ENCODE measurements at places on chromosomes 7 and 10.

DNA sequence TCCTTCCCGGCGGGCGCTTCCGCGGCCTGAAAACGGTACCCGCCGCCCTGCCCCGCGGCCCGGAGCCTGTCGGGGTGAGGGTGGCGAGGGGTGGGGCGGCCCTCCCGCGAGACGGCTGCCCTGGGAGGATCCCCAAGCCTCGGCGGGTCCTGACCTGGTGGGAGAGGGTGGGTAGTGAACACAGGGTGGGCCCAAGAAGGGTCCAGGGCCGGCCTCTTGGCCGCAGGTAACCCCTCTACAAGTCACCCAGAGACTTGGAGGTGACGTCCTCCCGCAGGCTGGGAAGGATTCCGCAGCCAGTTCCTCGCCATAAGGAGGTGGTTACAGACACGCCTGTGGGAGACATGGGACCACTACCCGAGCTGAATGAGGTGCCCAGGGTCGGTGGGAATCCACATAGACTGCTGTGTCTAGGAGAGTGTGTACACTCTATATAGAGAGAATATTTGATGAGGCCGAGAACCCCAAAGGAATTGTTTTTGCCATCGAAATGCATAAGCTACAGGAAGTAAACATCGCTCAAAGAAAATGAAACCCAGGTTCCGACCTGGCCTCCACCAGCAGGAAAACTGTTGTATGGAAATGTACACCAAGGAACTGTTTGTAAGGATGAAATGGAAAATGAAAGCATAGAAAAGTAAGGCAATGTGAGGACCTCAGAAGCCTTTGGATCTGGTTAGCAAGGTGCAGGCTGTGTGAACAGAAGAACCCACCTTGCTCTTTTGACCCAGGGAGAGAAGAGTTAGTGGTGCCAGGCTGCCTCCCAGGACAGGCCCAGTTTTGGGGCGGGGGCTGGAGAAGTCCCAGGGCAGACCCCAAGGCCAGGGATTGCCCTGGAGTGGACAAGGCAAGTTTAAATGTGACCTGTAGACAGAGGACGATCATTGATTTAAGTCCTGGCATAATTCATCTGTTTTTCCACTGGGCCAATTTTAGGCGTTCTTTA, 659 bp downstream of the OPTN start:
- DNase-seq = peak; percentile 29

DNA sequence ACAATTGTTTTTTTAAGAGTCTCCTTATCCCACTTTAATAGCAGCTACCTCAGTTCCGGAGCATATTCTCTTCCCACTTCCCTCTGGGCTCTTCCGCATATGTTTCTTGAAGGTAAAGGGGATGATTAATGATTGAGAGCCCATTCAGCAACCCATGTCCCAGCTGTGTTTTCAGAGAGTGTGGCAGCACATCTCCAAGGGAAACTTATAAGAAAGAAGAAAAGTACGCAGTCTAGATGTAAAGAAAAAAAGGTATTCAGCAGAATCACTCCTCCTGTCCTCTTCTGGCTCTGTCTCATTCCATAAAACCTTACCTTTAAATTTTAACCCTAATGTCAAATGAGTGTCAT, 9.7 kb upstream of the ANKRD7 start:
- DNase-seq = no peak

GRCh38 chr10:16756561-16757221, 60.5 kb downstream of the RSU1 start:
- DNase-seq = no peak

DNA sequence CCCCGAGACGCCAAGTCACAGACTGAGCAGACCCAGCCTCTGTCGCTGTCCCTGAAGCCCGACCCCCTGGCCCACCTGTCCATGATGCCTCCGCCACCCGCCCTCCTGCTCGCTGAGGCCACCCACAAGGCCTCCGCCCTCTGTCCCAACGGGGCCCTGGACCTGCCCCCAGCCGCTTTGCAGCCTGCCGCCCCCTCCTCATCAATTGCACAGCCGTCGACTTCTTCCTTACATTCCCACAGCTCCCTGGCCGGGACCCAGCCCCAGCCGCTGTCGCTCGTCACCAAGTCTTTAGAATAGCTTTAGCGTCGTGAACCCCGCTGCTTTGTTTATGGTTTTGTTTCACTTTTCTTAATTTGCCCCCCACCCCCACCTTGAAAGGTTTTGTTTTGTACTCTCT, 215.6 kb downstream of the TCF7L2 start:
- DNase-seq = no peak

- no peak for DNase-seq
Observed at GRCh38 chr7:151453326-151453791, 13.4 kb upstream of the CRYGN start.

GRCh38 chr7:31114593-31115343, 62.7 kb downstream of the ADCYAP1R1 start:
- DNase-seq = peak; percentile 10

DNA sequence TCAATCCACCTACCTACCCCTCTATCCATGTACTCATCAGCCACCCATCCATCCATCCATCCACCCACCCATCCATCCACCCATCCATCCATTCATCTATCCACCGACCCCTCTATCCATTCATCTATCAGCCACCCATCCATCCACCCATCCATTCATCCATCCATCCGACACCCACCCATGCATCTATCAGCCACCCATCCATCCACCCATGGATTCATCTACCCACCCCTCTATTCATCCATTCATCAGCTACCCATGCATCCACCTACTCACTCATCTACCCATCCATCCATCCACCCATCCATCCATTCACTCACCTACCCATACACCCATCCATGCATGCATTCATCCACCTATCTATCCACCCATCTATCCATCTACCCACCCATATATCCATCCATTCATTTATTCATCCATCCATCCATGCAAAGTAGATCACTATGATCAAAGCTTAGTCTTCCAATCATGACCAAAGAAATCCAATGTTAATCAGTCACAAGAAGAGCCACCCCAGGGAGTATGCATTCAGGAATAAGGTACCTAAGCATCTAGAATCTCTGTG, 27.7 kb upstream of the ZNF467 start:
- no peak for DNase-seq

DNA sequence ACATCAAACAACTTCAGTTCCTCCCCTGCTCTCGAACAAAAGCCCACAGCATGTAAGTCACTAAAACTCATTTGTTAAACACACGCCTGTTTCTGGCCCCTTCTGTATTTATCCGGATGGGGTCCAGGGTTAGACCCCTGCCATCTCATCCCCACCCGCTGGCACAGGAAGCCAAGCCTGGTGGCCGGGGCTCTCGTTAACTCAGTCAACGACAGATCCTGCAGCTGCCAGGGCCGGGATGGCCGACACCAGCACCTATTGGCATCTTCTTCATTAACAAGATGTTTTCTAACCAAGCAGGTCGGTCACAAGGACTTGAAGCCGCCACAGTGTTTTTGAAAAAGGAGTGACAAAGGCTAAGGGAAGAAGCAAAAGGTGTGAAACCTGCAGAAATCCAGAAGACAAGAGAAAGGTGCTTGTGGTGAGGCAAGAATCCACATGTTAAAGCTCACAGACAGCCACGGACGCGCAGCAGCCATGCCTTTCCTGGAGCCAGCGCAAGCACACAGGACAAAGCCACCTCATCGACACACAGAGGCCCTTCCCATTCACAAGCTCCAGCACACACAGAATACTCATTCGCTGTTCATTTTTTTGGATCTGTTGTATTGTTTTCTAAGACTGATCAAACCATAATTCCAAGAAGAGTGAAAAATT, 202.7 kb downstream of the DIP2C start:
- DNase-seq = no peak

DNA sequence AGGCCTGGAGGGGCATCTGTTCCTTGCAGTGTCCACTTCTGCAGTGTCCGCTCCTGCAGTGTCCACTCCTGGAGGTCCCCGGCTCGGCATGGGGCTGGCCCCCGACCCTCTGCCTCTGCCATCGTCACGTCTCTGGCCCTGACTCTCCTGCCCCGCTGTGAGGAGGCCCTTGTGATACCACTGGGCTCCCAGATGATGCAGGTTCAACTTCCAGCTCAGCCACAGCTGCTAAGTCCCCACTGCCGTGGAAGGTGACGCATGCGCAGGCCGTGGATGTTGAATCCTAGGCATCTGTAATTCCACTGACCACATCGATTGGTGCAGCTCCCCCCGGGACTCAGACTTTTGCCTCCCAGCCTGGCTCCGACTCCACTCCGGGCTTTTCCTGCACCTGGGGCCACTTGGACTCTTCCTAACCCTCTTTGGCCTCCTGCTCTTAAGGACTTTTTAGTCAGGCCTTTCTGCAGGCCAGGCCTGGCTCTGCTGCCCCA, 95.1 kb downstream of the GLRX3 start:
- no peak for DNase-seq

DNA sequence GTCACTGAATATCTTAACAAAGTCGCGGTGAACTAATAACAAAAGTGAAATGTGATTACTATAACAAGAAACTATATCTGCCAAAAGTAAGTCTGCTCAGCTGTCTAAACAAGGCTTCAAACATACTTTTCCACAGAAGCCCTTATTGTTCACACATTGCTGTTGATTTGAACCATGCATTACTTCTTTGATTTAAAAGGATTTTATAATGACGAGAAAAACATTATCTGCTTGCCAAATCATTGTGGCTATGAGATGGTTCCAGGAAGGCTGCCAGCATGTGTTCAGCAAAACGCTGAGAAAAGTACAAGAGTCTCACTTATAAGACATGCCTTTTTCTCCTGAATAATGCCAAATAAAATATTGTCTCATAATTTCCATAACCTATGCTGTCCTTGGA, 24.4 kb downstream of the RNF133 start:
- DNase-seq = peak; percentile 43

- no peak for DNase-seq
Observed at GRCh38 chr7:70779321-70779720, 352.6 kb upstream of the GALNT17 start.

DNA sequence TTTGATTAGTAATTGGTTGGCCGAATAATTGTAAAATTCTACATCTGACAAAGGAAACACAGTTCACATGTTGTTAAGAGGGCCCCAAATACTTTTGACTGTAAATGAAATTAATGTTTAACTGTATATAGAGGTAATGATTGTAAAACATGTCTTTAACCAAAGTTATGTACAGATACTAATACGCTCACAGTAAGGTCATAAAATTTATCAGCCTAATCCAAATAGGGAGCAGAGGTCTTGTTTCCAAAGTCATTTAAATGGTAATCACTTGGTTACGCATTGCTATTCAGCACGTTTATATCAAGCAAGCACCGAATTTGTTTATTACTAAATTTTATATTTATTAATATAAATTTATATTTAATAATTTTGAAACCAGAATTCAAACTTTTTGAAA, 1.4 kb downstream of the PHYHIPL start:
- no peak for DNase-seq

DNA sequence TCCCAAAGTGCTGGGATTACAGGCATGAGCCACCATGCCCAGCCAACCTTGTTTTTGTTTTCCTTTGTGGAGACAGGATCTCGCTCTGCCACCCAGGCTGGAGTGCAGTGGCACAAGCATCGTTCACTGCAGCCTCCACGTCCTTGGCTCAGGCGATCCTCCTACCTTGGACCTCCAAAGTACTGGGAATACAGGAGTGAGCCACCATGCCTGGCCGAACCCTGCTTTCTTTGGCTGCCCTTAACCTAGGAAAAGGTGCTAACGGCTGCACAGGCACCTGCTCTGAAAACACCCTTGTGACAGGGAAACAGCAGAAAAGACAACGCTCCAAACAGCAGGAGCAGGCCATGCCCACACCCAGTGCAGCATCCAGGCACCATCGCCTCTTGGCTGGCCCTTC, 71.9 kb downstream of the OAT start:
- DNase-seq = no peak

GRCh38 chr10:75209921-75210281, 695 bp upstream of the VDAC2 start:
- DNase-seq = peak; percentile 57

DNA sequence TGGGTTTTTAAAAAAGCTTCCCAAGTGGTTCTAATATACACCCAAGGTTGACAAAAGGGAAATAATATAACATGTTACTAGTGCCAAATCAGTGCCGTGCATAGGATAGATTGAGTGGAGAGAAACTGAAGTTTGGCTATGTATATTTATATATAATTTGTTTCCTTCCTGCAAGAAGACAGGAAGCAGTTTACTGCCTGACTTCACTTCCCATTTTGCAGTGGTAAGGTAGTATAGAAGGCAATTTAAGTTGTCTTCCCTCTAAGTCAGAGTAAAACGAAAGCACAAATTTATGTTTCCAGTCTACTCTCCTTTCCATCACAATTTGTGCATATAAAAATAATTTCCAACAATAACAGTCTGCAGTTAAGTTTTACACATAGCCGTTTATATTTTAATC, 3.4 kb upstream of the HYCC1 start:
- DNase-seq = no peak

DNA sequence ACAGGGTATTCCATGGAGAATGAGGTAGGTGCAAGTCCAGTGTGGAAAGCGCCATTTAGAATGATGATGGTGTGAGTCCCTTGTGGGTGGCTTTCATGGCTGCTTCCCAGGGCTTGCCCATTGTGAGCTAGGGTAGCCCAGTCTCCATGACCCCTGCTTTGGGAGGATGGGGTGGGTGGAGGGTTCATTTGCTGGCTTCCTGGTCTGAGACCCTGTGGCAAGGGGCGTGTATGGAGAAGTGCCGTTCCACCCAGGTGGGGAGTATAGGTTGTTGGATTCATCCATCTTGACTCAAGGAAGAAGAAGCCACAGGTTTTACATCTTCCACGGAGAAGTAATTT, 27.7 kb downstream of the CCM2 start:
- no peak for DNase-seq

DNA sequence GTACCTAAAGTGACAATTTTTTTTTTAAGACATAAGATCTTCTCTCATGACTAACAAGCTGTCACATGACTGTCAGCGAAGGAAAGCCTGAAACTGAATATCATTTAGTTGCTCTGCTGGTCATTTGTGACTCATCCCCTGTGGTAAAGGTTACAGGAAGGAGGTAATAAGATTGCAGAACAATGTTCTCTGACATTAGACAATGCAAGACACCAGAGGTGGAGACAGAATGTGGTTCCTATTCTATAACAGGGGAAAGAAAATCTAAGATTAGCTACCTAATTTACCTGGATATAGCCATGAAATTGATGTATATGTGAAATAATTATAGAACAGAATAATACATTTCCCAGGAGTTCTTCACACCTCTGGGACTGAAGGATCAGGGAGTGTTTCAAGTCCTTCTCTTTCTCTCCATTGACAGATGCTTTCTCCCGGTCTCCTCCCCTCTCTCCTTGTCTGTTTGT, 47.7 kb downstream of the LRGUK start:
- peak; percentile 94 for DNase-seq

- no peak for DNase-seq
Observed at GRCh38 chr7:157498657-157499056, 161.9 kb downstream of the DNAJB6 start.
